ENCODE measurements at places on chromosomes 11 and 22.

- DNase-seq: no peak
These were observed 10.3 kb upstream of the POLA2 start for GRCh38 chr11:65251476-65251875.

GRCh38 chr22:49533886-49534285 lies 293.8 kb downstream of the BRD1 start:
- DNase-seq: no peak

- no peak for DNase-seq
These were observed 520.4 kb downstream of the SOX6 start for GRCh38 chr11:15835788-15836411.

DNA sequence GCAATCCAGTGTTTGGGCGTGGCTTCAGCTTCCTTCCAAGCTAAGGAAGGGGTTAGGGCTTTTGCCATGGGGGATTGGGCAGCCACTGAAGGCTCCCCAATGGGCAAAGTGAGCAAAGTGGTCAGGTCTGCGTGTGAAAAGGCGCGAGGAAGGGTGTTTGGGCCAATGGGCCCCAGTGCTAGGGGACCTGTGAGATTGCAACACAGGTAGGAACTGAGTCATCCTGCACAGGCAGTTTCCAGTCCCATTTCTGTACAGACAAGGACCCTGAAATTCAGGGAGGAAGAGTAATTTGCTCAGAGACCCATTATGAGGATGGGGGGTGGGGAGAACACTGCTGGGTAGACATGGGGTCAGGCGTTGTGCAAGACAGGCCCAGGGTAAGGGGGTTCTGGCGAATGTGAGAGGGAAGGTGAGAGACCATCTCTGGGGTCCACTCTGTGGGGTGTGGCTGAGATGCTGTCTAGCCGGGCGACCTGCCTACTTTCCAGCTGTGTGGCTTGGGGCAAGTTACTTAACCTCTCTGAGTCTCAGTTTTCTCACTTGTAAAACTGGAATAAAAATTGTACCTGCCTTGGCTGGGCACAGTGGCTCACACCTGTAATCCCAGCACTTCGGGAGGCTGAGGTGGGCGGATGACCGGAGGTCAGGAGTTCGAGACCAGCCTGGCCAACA lies 7.3 kb downstream of the CCDC88B start:
- no peak for DNase-seq

DNA sequence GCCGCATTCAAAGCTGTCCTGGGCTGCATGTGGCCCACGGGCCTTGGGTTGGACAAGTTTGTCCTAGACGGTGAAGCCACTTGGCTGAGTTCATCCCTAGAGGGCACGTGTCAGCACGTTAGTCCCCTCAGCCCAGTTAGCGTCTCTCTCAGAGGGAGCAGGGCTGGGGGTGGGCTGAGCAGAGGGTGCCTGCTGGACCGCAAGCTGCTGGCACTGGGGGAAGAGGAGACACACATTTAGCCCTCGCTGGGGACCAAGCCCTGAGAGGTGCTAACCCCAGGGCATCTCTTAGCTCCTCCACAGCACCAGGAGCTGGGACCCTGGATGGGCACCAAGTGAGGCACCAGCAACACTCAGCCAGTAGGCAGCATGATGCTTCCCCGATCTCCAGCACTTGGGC lies 107.0 kb downstream of the SHANK2 start:
- no peak for DNase-seq

DNA sequence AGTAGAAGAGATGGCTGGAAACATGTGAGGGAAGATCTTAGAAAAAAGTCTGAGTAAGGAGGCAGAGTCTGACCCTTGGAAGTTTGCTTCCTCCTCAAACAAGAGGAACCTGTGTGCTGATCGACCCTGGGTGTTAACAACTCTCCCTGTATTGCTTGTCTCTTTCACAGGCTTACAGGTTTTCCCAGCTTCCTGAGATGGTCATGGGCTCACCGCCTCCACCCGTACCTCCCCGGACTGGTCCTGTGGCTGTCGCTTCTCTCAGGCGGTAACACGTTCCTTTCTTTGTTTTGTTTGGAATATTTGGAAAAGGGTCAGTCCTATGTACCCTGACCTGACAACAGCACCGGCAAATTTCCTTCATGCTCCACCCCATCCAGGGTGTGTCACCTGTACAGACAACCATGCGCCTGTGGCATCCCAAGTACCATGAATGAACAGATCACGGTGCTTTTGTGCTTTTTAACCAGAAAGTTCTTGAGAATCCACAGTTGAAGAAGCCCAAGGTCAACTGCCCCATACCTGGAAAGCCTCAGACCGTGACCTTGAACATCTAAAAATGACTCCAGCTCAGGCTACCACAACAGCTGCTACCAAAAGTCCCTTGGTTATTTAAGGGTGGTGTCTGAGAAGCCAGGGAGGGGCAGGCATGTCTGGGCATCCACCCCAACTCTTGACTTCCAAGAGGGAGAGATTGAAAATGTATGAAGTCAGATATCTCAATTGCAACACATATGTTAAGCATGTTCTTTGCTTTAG lies 44.6 kb downstream of the C11orf91 start:
- no peak for DNase-seq

- DNase-seq: no peak
These were observed 165.1 kb downstream of the MSANTD4 start for GRCh38 chr11:105856954-105857353.

DNA sequence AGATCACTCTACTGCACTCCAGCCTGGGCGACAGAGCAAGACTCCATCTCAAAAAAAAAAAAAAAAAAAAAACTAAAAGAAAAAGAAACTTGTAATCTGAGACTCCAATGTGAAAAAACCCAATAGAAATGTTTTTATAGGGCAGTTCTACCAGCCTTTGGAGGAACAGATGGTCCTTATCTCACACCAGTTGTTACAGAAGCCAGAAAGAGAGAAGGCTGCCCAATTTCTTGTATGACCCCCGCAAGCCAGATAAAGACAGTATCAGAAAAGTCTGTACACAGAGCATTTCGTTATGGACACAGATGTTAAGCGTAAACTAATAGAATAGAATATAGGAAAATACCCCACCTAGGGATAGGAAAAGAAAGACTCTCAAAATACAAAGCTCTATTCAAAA lies 11.3 kb upstream of the TSGA10IP start:
- DNase-seq: no peak

GRCh38 chr11:94741022-94741679 lies 27.0 kb upstream of the AMOTL1 start:
- DNase-seq: peak; percentile 17

DNA sequence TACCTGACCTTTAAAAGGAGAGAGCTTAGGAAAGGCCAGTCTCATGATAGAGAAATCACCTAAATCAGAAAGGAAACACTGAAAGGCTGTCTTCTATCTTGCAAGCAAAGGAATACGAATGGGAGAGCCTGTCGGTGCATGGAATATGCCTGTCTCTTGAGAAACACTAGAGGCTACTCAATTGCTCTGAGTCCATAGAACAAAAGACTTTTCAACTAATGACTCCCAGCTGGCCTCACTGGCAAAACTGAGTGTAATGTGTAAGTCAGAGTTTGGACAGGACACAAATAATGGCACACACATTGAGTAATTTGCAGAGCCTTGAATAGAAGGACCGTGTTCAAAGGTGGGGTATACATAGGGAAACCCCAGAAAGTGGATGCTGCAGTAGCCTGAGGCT lies 171.0 kb upstream of the ARHGAP20 start:
- no peak for DNase-seq
